ENCODE measurements at places on chromosomes 2 and 18.

GRCh38 chr2:208929139-208929864 is 494.5 kb upstream of the MAP2 start:
- no peak for DNase-seq

- DNase-seq, result no peak
These were observed 3.7 kb upstream of the SP9 start for GRCh38 chr2:174330945-174331594.

- no peak for DNase-seq
These were observed 7.6 kb upstream of the SPDYA start for GRCh38 chr2:28802975-28803429.

DNA sequence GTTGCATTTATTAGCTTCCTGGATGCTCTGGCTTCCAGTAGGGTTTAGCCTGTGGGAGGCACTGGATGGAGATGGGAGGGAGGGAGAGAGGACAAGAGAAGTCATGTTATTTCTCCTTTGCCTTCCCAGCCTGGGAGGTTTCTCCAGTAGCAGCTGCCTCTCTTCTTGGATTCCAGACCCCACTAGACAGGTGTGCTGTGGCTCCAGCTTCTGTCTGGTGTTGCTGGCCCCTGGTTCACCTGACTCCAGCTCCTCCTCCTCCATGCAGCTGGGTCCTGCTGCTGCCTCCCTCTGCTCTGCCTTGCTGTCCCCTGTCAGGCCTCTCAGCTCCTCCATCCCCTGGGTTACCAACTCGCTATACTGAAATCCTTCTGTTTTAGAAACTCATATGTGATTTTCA is 188.9 kb upstream of the TNP1 start:
- no peak for DNase-seq

- no peak for DNase-seq
These were observed 103.3 kb upstream of the SLC38A11 start for GRCh38 chr2:165058476-165059265.
